Stimulated activated CD4-positive, alpha-beta T cell treated with anti-CD3 and anti-CD28 coated beads, TNF-alpha, amount 100 ng/mL, for 4 hours (primary cell): ENCODE measurements at places on chromosomes 3 and 15.

DNA sequence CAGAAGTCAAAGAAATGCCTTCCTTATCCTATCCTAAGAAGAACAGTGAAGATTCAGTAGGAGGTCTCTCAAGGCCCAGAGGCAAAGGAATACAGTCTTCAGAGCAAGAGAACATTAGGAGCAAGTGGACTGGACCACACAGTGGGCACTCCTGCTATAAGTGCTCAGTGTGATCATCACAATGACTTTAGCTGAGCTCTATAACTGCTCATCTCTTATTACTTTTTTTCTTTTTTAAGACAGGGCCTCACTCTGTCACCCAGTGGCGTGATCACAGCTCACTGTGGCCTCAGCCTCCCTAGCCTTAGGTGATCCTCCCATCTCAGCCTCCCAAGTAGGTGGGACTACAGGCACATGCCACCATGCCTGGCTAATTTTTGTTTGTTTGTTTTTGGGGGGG, 48.1 kb downstream of the COL8A1 start:
- no peak for DNase-seq

- no peak for DNase-seq
These were observed 18.4 kb upstream of the CCR2 start for GRCh38 chr3:46335541-46335940.

DNA sequence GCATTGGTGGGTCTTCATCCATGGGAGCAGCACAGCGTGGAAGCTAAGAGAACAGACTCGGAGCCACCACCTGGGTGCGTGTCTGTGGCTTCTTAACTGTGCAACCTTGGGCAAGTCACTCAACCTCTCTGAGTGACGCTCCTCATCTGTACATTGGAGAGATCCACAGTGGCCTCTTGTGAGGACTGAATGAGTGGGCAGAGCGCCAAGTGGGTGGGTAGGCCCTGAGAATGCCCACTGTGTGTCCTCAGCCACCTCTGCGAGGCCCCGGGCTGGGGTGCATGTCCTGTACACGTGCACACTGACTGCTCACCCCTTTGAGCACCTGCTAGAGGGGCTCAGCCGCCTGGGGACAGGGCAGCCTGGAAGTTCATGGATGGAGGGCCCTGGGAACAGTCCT, 99.6 kb upstream of the PRR23E start:
- no peak for DNase-seq

DNA sequence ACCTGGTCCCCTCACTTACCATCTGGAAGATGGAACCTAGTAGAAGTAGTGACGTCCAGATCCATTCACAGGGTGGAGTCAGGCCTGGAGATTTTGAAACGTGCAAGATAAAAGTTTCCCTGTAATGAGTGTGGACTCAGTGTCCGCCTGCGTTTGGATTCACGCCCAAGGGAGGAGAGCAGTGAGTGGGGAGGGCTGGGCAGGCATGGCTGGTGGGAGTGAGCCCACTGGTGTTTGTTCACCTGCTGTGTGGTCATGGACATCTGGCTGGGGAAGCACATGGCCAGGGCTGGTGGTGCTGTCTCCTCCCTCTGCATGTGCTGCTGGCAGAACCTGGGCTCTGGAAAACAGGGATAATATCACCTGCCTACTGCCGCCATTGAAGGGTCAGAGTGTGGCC, 37.0 kb downstream of the RLBP1 start:
- DNase-seq = no peak

- DNase-seq = no peak
These were observed 70.4 kb downstream of the ST6GAL1 start for GRCh38 chr3:187000711-187001151.

- DNase-seq = no peak
These were observed 1.4 kb downstream of the EPHB1 start for GRCh38 chr3:134796281-134797056.

DNA sequence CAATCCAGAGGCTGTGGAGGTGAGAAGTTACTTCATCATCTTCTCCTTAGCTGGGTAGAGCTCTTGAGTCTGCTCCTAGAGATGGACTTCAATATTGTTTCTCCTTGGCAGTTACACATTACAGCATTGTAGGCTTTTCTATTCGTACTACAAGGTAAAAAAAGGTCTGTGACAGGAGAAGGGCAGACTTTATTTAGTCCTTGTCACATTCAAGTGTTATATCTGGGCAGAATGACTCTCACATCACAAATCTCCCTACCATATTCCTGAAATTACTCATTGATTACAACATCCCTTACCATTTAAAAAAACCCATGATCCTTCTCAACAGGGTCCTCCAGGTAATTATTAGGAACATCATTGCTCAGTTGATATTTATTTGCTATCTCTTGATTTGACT, 75.0 kb downstream of the AGBL1 start:
- no peak for DNase-seq

- DNase-seq = no peak
These were observed 3.3 kb downstream of the MRPS11 start for GRCh38 chr15:88470625-88471372.

DNA sequence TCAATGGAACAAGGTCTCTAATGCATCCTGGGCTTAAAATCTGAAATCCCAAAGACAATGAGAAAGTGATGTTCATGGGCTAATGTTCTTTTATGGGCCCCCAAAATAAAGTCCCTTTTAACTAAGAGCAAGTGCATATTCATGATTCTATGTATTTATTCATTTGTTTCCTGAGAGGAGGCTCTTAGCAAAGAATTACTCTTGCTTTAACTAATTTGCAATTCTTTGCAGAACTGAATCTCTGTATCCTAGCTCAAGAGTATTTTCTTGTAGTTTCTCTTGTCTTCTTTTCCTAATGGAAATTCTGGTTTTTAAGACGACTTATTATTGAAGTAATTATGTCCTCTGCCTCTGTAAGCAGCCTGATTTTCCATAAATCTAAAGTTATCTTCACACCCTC, 202.2 kb upstream of the TP63 start:
- no peak for DNase-seq

- no peak for DNase-seq
These were observed 153.6 kb downstream of the AKAP13 start for GRCh38 chr15:85534031-85534430.

DNA sequence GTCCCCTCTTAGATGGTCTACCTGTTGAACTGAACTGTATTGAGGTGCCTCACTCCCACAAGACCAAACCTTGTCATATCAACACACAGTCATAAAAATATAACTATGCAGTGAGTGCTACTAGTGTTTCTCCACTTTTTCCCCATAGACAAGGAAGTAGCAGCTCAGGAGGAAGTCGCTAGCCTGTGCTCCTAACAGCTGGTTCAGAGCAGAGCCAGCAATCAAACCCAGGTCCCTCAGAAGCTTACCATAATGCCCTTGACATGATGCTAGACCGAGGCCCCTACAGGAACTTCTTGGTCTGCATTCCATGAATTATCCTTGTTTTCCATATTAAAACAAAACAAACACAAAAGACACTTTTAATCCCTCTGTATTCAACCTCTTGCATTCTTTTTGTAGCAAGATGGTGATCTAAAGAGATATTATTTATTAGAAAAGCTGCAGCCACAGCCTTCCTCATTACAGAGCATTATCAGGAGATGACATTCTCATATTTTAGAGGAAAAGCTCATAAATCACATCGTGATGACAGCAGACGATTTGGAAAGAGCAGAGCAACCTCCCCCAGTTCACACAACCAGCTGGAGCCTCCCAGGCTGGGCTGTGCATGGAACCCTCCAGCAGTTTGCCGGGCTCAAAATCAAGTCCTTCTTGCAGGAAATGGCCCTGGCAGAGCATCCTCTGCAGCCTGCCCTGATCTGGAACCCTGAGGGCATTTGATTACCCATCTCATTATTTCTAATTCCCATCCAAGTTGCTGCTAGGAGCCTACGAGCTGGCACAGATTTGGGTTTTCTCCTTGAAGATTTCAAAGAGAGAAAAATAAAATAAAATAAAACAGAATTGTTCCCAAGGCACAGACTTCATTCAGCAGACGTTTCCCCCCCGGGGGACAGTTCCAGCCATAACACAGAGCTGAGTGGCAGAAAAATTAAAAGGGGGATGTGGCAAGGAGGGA, 118.8 kb downstream of the SRGAP3 start:
- no peak for DNase-seq

GRCh38 chr15:52749258-52749657, 40.9 kb downstream of the ONECUT1 start:
- DNase-seq = no peak

DNA sequence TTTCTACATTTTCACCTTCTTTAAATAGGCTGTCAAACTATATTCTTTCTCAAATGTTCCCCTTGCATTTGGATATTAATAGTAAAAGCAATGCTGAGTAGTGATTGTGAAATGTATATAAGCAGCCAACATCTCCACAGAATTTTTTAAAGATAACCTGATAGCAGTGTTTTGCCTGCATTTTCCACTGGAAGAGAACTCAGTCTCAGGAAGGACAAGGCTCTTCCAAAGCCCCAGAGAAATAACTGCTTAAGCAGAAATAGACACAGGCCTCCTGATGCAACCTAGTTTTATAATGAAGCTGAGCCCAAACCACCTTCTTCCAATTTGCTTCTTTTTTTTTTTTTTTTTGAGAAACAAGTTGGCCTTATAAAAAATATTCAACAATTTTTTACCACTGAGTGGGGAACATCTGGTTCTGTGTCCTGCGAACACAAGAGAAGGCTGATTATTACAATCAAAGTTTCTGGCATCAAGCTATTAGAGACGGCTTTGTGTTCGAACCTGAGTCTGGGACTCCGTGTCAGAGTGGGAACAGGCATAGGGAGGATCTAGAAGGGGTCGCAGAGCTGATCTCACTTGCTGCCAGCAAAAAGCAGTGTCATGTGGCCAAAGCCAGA, 332.5 kb upstream of the TBL1XR1 start:
- no peak for DNase-seq

- DNase-seq = no peak
These were observed 245.7 kb upstream of the TPRG1 start for GRCh38 chr3:188926111-188926510.

GRCh38 chr15:64029633-64030032, 16.7 kb downstream of the DAPK2 start:
- no peak for DNase-seq

- no peak for DNase-seq
These were observed 33.8 kb downstream of the AMOTL2 start for GRCh38 chr3:134340362-134340981.

GRCh38 chr3:18556503-18557135, 131.5 kb upstream of the SATB1 start:
- DNase-seq = peak; percentile 14

- no peak for DNase-seq
These were observed 1.2 kb upstream of the ABHD17C start for GRCh38 chr15:80693682-80694610.

GRCh38 chr3:195895861-195896360, 12.4 kb downstream of the TNK2 start:
- peak; percentile 35 for DNase-seq

DNA sequence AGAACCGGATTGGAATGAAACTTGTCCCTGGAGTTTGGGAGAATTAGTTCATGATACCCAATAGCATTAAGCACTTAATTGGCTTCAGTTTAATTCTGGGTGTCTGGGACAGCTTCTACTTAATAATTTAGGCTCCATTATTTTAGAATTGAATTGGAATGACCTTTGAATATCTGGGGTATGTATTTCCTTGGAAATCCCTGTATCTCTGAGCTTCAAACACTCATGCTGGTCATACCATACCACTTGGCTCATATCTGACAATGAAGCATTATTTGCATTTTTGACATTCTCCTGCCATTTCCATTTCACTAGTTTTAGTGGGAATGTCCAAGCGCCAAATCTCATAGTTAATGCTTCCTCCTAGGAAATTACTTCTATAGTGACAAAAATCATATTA, 393.1 kb downstream of the DIPK2A start:
- no peak for DNase-seq

DNA sequence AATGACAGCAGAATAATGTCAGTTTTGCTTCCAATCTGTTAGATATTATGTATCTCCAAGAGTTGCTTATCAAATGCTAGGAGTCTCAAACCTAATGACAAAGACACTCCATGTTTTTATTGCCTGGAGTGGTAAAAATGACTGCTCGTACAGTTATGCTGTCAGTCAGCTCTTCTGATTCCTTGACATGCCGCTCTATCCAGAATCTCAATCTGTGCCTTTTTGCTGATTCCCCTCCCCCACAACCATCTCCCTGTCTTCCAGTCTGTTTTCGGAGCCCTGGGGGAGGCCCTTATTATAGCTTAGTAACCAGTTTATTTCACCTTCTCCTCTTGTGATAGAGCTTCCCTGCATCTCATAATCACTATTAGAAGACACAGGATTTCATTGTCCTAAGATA, 2.6 kb downstream of the MKRN2 start:
- no peak for DNase-seq

DNA sequence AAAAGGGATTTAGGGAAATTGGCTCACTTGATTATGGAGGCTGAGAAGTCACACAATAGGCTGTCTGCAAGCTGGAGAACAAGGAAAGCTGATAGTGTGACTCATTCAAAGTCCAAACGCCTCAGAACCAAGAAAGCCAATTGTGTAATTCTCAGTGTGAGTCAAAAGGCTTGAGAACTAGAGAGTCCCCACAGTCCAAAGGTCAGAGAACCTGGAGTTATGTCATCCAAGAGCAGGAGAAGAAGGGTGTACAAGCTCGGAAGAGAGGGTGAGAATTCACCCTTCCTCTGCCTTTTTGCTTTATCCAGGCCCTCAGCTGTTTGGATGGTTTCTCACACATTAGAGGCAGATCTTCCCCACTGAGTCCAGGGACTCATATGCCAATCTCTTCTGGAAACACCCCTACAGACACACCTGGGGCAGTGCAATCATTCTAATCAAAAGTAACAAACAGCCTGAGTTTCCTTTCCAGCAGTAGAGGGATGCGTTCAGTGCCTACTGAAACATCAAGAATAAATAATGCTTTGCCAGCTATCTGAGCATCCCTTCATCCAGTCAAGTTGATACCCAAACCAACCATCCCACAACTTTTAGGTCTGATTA, 271.5 kb downstream of the SATB1 start:
- DNase-seq = no peak

GRCh38 chr15:40906991-40907802, 12.9 kb downstream of the VPS18 start:
- no peak for DNase-seq

- DNase-seq = no peak
These were observed 173.7 kb downstream of the ATG7 start for GRCh38 chr3:11445883-11446282.
